Left kidney (tissue), 8 donors: ENCODE measurements at places on chromosomes 7 and 10.

DNA sequence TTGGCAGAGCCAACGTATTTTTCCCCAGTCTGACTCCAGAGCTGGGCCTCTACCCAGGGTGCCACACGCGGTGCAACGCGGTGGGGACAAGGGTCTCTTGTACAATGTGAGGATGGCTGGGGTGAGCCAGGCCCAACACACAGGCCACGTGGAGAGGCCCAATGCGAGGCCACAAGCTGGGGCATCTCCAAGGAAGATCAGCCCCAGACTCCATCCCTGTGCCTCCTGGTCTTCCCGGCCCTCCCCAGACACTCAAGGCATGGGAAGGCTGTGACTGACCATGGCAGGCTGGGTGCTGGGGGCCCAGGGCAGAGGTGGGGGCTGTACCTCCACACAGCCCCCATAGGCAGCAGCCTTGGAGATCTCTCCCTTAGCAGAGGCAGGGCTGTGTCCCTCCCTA, 135.3 kb upstream of the FAM20C start:
- DNase-seq = no peak

DNA sequence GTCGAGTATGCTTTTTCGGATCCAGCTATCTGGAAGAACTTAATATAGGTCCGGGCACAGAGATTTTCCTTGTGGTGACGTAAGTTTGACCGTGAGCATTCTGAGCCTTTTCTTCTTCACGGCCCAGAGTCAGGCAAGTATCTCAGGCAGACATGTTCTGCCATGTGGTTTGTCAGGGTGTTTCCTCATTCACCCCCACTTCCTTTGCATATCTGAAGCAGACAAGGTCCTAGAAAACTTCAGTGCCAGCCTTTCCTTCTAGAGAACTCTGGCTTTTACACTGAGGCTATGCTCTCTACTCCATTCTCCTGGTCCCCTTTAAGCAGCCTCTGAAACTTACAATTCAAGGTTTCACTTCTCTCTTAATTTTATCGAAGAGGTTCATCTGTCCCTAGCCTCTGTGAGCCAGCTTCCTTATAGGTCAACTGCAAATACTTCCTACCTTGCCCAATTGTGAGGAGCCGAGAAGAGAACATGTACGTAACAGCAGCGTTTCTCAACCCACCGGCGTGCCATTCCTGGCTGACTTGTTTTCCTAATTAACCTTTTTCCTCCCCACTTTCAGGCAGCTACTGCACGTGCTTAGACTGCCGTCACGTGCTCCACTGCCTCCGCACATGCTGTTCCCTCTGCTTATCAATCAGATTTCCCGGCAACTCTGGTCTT, 47.3 kb downstream of the CDCA7L start:
- DNase-seq = no peak

DNA sequence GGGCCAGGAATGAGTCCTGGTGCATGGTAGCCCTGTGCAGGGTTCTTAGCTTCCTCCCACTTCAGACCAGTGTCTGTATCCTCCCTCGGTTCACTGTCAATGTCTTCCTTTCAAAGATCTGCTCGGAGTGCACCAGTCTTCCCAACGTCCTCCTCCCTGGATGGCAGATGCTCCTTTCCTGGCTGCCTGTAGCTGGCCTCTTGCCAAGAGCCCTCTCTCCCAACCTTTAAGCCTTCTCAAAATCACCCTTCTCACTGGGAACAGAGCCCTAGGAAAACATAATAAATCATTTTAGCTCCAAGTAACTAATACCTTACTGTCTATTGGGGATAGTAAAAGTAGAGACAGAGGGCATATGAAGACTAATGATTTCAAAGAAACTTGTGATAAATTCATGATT, 490.6 kb downstream of the CCSER2 start:
- DNase-seq = peak; percentile 5

DNA sequence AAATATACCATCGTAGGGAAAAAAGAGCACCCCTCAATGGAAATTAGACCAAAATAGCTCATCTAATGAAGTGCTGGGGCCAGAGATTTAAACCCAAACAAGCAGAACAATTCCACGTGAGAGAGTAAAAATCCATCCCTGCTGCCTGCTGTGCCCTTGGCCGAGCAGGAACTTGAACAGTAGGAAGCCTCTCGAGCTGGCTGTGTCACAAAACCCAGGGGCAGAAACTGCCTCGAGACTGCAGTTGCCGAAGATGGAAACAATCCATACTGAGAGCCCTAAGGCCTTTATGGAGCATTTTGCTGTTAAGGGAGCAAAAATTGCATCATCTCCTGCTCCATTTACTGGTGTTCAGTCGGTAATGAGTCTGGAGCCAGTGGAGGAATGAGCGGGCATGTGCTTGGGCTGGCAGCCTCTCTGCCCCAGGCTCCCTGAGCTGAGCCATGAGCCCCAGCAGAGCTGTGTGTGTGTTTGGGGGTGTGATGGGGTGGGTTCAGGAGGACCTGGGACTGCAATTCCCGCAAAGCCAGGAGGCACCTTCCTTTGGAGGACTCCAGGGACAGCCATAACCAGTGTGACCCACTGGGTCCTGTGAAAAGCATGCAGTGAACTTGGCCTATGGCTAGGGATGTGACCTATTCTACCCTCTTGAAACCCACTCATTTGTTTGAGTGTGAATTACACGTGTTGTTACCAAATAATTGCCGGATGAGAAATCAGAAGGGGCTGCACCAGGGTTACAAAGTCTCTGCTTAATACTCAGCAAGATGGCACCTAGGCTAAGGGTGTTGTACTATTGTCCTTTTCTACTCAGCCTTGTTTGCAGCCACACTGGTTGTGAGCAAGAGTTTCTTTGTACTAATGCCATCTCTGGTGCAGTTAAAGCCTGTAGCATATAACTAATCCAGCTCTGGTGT, 58.3 kb downstream of the CDHR3 start:
- no peak for DNase-seq
